SK-N-MC (cell line): ENCODE measurements at places on chromosomes 4 and X.

DNA sequence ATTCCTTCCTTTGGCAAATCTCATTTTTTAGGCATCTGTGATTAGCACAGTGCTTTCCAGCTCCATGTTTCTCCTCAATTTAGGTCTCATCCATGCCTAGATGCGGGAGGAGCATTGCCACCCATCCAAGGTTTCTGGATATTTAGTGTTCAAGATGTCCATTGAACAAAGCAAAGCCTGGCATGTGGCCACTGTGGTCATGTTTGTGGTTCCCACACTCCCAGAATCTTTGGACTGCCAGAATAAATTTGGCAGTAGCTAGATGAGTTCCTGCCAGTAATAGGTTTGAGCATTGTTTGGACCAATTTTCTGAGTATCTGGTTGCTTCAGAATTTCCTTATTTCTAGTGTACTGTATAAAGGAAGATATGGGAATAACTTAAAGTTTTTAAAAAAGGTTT, 1124.1 kb downstream of the ADGRL3 start:
- DNase-seq = no peak

- DNase-seq = no peak
Observed at GRCh38 chr4:100117750-100118149, 72.5 kb downstream of the DDIT4L start.

DNA sequence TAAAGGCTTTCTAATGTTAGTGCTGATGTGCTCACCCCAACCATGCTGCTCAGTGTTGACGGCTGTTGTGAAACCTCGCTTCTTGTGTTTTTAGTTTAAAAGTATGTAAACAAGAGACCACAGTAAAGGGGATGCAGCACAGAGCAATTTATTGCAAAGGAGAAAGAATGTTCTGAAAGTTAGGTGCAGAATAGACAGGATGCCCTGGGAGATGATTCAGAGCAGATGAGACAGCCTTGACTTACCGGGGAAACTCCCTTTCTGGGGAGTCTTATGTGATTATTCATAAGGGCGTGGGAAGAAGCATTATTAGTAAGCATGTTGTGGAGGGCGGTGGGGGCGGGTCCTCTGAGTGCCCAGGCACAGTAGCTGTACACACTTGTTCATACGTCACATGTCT, 47.7 kb downstream of the EVC start:
- no peak for DNase-seq

GRCh38 chrX:124211312-124211942, 121.0 kb upstream of the TEX13D start:
- DNase-seq = no peak

- no peak for DNase-seq
Observed at GRCh38 chr4:151561551-151562256, 152.7 kb downstream of the FHIP1A start.

DNA sequence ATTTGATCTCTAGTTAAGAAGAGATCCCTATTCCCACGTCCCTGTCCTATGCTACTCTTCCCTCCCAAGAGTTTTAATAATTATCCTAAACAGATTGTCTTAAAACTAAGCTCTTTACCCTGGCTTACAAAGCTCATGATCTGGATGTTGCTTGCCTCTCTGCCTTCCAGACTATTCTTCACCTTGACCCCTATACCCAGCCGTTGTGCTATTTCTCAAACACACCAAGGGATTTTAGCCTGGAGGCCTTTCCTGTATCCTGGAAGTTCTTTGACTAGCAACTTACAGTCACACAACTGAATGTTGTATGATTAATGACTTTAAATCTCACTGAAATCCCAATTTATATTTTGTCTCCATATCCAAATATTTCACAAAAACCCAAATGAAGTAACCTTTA, 314.9 kb downstream of the ADGRL3 start:
- DNase-seq = no peak

DNA sequence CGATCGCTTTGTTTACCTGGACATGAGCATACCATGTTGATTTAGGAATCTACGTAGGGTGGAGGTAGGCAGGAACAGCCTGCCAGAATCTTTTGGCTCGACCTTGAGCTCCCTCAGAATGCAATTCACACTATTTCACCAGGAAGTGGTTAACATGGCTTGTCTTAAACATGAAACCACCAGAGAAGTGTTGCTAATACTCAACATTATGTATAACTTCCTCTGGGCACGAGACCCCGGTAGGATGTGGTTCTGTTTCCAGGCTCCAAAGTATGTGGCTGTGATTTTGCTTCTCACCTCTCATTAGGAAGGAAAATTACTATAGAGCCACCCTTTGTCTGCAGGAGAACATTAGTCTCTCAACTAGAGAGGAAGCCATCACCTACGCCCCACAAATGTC, 59.0 kb upstream of the VCX3B start:
- no peak for DNase-seq

DNA sequence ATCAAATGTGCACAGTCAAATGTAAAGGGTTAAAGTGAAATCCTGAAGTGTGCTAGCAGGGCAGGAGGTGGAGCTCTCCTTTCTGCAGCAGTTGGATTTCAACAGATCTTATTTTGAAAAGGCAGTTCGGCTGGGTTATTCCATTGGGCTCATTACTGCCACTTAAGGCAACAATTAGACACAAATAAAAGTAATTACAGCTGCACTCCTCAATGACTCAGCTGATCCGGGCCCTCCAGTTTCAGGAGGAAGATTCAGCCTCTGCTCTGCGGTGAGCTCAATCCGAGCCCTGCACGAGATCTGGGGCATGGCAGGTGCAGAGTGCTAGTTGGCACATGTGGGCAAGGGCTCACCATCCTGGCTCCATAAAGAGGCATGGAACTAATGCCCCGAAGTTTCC, 85.4 kb downstream of the PHKA2 start:
- DNase-seq = no peak

GRCh38 chr4:185138161-185138560, 4.9 kb upstream of the SLC25A4 start:
- no peak for DNase-seq

DNA sequence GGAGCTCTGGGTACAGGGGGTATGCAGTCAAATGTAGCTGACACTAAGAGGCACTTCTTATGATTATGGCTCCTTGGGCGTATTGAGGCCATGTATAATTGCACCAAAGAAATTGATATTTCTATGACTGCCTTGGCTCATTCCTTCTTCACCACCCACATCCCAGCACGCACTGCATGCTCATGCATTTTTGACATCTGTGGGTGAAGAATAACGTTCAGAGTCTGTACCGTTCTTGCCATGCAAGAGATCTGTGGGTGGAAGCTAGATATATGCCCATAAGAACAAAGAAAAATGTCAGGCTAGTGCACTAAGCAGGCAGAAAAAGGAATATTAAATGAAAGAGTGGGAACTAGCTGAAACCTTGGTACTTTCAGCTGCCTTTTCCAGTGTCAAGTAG, 93.4 kb downstream of the EMCN start:
- no peak for DNase-seq

DNA sequence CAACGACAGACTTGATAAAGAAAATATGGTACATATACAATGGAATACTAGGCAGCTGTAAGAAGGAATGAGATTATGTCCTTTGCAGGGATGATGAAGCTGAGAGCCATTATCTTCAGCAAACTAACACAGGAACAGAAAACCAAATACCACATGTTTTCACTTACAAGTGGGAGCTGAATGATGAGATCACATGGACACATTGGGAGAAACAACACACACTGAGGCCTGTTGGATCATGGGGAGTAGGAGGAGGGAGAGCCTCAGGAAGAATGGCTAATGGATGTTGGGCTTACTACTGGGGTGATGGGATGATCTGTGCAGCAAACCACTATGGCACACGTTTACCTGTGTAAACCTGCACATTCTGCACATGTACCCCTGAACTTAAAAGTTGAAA, 209.7 kb downstream of the SPRY1 start:
- DNase-seq = no peak

- no peak for DNase-seq
Observed at GRCh38 chr4:124526331-124526730, 186.2 kb downstream of the ANKRD50 start.

- no peak for DNase-seq
Observed at GRCh38 chr4:6288871-6289270, 19.2 kb downstream of the WFS1 start.

GRCh38 chrX:37686996-37687395, 1.4 kb downstream of the XK start:
- no peak for DNase-seq

GRCh38 chr4:24896977-24897376, 15.9 kb downstream of the CCDC149 start:
- no peak for DNase-seq

DNA sequence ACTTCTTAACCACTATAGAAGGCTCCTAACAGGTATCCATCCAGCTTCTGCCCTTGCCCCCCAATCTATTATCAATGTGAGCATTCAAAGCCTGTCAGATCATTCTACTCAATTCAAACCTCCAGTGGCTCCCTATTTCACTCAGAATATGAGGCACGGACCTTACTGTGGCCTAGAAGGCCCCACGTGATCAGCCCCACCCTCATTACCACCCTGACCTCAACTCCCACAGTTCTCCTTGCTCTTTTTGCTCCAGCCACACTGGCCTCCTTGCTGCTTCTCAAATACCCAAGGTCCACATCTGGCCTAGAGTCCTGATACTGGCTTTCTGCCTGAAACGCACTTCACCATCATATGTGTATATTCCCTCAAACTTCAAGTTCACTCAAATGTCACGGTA, 18.7 kb downstream of the SEPSECS start:
- DNase-seq = no peak
